Activated T-cell treated with anti-CD3 and anti-CD28 coated beads for 4 hours (primary cell): ENCODE measurements at places on chromosomes 2 and 18.

DNA sequence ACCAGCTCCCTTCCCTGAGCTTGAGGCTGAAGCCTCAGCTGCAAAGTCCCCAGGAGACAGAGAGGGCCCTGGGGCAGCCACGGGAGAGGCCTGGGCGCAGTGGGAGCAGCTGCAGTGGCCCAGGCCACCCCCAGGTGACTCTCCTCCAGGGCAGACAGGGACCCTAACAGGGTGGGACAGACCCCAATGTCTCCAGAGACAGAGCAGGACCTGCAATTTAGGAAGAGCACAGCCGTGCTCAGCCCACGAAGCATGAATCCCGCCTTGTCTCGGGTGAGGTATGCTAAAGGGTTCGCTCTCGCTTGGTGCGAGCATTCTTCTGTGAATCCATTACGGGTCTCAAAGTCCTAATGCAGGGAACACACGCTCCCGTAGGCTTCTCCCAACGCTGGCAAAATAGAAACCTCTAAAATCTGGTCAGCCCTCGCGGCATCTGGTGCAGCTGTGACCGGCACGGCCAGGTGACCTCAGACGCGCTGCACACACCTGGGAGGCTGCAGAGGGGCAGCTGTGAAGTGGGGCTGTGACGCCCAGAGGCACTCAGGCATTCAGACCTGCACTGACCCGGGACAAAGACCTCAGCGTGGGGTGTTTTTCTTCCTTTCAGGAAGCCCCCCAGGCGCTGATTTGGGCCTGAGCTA, 12.6 kb downstream of the MBP start:
- DNase-seq = no peak

GRCh38 chr2:61172671-61173070, 10.7 kb downstream of the C2orf74 start:
- DNase-seq = no peak

DNA sequence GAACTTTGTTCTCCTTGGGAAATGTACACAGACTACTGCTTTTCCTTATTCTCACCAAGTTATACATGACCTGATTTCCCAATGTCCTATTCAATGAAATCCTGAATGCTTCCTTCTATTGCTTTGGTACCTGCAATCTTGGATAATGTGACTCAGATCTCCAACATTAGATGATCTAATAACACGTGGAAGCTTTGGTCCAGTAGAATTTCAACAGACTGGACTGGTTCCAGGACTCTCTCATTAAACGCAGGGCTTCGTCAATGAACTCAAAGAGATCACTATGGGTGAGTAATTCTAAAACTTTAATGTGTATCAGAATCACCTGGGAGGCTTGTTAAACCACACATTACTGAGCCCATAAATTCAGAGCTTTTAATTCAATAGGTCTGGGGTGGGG, 413.6 kb upstream of the KCNH7 start:
- no peak for DNase-seq

DNA sequence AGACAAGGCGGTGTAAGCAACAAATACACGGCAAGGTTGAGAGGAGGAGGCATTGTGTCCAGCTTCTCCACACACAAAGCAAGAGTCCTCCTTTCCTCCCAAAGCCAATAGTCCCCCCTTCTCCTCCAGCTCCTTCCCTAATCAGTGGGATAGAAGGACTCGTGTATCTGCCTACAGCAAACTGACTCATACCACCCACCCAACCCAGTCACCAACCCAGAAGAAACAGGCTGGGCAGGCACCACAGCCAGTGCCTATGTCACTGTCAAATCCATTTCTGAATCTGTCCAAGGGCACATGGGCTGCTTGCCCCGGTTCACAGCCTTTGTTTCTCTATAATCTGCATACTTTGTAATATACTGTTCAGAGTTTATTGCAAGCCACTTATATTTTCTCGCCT, 19.2 kb upstream of the NMS start:
- DNase-seq = peak; percentile 2

DNA sequence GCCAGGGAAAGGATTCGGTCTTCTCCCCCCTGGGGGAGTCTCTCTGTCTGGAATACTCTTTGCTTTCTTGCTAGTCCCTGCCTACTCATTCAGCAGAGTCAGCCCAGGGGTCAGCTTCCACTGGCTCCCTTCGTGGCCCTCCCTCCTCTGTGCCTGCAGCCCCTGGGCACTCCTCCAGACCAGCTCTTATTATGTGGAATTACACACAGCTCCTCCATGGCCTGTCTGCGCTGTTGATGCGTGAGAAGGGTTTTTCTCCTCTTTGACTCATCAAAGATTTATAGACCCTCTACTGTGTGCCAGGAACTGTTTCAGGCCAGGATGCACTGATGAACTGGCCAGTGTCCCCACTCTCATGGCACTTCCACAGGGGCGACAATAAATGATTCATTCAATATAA, 44.4 kb downstream of the ST8SIA5 start:
- DNase-seq = no peak

DNA sequence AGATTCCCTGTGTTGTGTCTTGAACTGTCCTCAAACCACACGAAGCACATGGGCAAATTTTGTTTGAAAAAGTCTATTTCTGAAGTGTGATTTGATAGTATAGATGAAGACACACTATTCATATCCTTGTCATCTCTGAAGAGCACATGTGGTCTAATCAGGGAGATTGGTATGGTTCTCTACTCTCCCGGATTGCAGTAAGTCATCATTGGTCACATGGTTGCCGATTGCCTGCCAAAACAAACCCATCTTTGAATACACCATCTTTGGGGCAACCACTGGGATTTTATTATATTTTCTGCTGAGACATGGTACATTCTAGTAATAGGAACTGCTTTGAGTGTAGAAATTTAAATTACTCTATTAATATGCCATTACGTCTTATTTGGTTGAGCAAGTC, 186.9 kb downstream of the MYO1B start:
- no peak for DNase-seq
